ENCODE measurements at places on chromosomes 5 and 9. TPM values are rescaled to one million over a fixed set of nuclear protein-coding genes. Genes with fewer than 3 reads are reported as not detected.

DNA sequence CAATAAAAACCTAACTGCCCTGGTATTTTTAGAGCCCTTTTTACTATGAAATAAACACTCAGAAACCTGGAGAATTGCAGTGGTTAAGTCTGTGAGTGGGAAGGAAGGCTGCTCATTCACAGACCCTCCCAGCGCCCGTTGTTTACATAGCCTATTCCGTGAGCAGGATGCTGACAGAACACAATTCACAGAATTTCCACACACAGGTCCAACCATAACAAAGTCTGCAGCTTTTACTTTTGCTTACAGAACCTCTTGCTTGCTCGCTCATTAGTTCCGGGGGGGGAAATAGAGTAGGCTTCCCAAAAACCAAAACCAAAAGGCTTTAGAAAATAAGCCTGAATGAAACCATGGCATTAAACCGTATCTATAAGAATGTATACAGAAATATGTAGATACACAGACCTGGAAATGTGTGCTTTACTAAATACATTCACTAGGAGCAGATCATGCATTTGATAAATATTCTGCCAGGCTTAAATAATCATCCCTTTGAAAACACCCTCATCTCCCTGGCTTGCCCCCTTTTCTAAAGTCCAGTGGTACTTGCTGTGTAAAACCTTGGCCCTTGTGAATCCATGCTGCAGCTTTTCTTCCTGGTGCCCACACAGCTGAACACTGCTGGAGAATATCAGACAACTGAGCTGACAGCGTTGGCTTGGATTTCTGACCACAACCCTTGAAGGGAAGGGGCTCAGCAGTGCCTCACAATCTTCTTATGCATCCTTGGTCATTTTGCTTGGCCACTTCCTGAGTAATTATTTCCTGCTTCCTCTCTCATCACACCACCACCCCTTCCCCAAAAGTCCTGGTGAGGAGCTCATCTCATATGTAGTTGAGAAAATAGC is 128.0 kb downstream of the FANCC start:
- DNase-seq = no peak

- DNase-seq = peak; percentile 62
Observed at GRCh38 chr5:56323505-56323904, 90.4 kb upstream of the ANKRD55 start.

UAP1L1 gene
- 5.5 TPM for total RNA-seq

IFNA13 gene
- not detected for total RNA-seq

DNA sequence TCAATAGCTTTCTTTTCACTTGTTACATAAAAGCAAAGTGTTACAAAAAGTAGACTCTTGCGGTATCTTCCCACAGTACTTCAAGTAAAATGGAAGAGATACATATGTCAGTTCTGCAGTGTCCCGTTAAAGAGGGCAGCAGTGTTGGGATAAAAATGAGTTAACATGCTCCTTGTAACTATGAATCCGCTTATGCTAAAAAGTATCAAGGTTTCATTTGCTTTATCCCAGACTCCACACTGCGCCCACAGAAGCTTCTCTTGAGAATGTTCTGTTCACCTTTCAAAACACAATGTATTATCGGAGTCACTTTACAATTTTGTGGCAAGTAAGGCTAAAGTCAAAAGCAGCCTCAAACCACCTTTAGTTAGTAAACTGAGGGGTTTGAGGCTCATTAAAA is 790 bp downstream of the PTAR1 start:
- no peak for DNase-seq

GRCh38 chr5:73648515-73648914 is 22.5 kb downstream of the ARHGEF28 start:
- DNase-seq = no peak

GRCh38 chr9:82680179-82680935 is 382.6 kb downstream of the RASEF start:
- DNase-seq = no peak

DNA sequence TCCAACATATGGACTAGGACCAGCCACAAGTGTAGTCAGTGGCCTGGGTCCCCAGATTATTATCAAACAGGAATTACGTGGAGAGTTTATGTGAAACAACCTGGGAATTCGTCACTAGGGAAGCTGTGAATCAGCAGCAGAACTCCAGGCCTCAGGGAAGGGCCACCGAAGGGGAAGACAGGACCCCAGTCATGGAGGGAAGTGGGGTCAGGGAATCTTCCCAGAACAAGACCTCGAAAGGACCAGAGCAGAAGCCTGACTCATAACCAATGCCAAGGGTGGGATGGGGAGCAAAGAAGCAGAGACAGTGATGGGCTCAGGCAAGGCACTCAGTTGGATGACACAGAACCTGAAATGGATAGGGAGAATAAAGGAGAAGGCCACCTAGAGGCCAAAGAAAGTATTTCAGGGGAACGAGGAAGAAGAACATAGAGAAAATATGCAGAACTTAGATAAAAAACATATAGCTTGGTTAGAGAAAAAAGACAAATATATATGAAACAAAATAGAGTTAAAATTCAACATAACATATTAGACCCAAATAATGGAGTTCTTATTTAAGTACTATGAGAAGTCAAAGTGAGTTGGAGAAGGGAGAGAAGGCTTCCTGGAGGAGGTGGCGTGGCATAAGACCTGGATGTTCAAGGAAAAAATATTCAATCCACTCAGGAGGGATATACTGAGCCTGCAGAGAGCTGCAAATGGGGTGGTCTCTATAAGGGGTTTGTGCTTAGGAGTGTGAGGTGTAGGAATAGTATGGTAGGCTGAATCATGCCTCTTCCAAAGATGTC is 66.7 kb upstream of the CAST start:
- DNase-seq = peak; percentile 67

OR1J2 gene
- total RNA-seq = not detected

All from endodermal cell (in vitro differentiated cells).